EL (cell line): ENCODE measurements at places on chromosomes 6 and 20.

GRCh38 chr6:42368181-42368580 lies 83.5 kb downstream of the TRERF1 start:
- DNase-seq = no peak

- DNase-seq = no peak
Measured at GRCh38 chr6:161220346-161220745, 53.5 kb downstream of the AGPAT4 start.

- DNase-seq = no peak
Measured at GRCh38 chr6:36226438-36227047, 30.0 kb downstream of the BRPF3 start.

DNA sequence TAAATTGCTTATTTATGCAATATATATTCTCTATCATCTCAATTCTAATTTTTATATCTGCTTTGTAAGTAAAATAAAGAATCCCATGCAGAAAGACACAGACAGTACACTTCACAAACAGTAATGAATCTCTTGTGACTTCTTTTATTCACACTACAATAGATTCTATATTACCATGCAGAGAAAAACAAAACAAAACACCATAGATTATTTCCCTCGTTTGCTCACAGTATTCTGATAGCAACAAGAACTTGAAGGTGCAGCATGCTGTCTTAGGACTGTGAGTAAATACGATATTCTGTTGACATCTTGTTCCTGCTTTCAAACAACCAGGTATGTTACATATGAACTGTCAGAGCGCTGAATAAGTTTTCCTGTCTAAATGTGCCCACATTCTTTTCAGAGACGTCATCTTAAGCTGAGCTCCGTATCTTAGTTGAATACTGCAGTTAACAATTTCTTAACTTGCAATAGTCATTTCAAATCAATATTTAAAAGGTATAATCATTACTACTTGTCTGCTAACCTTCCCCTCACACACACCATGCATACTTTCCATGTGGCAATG lies 140.1 kb downstream of the BTBD9 start:
- no peak for DNase-seq

- DNase-seq = no peak
Measured at GRCh38 chr20:45965169-45966002, 6.6 kb downstream of the ZNF335 start.

DNA sequence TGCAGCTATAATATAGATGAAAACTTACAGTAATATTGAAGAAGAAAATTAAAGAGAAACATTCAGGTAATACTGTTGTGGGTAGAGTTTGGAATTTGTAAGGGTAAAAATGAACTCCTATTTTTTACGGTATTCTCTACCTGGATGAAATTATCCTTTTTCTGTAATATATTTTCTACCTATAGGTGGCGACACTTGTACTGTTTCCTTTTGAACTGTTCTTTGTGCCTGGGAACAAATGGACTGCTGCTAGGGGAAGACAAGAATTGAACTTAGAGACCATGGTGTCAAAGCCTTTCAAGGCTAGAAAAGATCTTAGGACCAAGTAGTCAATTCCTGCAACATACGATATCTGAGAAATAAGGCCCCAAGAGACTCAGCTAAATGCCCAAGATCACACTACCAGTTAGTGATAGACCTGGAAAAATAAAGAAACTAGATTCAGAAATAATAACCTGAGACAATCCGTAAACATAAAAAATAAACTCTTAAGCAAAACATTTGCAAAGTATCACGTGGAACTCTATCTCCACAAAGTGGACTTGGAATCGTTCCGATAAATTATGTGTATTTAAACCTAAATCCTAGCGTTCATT lies 383.8 kb downstream of the TFAP2A start:
- DNase-seq = peak; percentile 33

- DNase-seq = peak; percentile 86
Measured at GRCh38 chr6:10425975-10426780, 11.3 kb upstream of the TFAP2A start.

- no peak for DNase-seq
Measured at GRCh38 chr6:61909486-61909885, 376.5 kb downstream of the KHDRBS2 start.

DNA sequence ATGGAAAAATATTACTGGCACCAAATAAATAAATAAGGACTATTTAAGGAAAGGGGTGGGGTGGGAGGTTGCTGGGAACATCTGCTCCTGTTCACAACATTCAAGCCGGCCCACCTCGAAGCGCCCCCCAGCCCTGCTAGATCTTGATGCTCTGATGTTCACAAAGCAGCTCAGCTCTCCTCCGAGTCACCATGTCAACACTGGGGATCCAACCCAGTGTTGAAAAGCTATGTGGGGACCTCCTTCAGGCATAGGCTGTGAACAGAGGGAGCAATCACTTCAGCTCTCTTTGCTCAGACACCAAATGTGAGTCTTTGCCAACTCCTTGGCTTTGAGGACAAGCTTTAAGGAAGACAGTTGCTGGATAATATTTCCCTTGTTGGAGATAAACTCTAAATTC lies 176.8 kb upstream of the NT5E start:
- DNase-seq = no peak

GRCh38 chr20:41063442-41063841 lies 34.8 kb downstream of the TOP1 start:
- DNase-seq = no peak

DNA sequence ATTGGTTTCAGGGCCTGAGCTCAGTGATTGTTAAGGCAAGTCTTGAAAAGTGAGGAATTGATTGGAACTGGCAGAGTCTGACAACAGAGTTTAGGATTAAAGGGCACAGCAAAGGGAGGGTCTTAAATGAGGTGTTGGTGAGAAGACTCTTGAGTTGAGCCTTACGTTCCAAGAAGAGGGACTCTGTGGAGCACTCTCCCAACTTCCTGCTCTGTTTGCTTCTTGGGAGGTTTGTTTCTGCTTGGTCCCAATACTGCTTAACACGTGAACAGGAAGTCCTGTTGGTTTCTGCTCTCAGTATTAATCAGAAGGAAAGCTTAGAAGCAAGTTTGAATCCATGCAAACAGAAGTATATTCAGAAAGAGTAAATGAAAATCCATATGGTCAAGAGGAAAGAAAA lies 15.6 kb upstream of the SYNDIG1 start:
- no peak for DNase-seq

DNA sequence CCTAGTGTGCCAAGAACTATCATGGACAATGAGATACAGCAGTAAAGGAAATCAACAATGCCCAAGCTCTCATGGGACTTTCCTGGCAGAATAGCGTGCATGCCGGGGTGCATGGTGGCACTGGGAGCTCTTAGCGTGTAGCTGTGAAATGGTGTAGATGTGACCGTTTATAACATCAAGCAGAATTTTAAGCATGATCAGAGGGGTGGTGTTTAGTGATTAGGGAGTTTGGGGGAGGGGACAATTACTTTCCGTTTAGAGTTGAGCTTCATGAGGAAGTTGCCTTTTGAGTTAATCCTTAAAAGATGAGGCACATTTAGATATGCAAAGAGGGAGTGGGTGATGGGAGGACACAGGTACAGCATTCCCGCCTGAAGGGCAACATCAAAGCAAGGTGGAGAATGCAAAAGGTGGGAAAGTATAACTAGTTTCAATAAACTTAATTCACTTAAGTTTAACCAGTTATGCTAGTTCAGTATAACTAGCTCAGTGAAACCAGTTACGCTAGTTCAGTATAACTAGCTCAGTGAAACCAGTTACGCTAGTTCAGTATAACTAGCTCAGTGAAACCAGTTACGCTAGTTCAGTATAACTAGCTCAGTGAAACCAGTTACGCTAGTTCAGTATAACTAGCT lies 661.6 kb downstream of the QKI start:
- DNase-seq = no peak

DNA sequence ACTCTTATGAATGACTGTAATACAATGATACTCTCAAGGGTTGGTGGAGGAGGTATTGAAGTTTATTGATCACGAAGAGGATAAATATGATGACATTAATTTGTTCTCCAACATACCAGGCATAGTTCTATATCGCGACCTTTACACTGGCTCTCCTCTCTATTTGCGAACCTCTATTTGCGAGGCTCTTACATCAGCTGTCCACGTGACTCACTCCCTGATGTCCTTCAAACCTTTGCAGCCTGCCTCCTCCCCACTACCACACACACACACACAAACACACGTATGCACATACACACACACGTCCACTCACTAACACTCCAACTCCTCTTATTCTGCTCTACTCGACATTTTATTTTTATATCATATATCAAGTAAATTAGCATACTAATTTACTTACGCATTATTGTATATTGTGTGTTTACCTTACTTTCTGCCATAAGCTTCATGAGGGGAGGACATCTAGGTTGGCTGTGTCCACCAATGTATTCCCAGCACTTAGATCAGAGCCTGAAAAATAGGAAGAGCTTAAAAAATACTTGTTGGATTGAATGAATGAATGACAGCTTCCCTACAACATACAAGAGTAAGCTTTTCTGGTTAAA lies 53.3 kb upstream of the TNFRSF21 start:
- no peak for DNase-seq

DNA sequence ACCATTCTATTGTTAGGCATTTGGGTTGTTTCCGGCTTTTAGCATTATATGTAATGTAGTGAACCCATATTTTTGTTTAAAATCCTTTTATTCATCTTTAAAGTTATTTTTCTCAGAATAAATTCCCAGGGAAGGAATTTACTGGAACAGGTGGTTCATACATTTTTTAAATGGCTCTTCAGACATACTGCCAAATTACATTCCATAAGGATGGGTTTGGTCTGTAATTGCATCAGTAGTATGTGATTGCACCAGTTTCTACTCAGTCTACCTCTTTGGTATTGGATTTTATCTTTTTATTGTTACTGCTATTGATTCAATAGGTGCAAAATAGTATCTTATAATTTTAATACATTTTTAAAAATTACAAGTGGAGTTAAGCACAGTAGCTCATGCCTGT lies 27.2 kb downstream of the BRPF3 start:
- DNase-seq = no peak

- DNase-seq = no peak
Measured at GRCh38 chr6:160949531-160949930, 42.0 kb upstream of the MAP3K4 start.

DNA sequence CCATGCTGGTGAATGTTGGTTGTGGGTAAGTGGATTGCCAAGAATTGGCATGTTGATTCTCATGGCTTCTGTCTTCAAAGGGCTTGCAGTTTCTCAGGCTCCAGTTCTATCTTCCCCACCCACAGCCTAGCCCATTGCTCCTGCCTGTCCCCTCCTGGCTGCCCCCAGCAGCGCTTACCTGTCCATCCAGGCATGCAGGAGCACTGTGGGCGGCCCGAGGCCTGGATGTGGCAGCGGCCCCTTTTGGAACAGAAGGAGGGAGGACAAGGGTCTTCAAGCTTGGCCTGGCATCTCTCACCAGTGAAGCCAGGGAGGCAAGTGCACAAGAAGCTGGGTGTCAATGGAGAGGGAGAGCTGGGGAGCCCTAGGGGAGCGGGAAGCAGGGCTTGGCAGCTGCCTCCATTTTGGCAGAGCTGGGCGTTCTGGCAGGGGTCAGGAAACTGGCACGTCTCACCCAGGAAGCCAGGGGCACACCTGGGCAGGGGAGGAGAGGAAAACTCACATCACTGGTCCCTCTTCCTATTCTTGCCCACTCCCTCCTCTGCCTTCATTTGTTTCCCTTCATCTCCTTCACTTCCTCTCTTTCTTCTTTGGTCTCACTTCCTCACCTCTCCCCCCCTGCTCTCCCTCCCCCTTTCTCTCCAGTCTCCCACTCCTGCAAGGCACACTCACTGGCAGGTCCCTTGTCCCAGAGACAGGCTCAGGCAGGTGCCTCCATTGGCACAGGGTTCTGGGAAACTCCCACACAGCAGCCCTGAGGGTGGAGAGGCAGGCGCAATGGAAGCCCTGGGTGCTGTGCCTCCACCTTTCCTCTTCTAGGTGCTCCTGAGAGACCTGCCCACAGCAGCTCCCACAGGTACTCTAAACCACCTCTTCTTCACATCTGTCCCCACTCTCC lies 1.3 kb downstream of the NOTCH4 start:
- no peak for DNase-seq

DNA sequence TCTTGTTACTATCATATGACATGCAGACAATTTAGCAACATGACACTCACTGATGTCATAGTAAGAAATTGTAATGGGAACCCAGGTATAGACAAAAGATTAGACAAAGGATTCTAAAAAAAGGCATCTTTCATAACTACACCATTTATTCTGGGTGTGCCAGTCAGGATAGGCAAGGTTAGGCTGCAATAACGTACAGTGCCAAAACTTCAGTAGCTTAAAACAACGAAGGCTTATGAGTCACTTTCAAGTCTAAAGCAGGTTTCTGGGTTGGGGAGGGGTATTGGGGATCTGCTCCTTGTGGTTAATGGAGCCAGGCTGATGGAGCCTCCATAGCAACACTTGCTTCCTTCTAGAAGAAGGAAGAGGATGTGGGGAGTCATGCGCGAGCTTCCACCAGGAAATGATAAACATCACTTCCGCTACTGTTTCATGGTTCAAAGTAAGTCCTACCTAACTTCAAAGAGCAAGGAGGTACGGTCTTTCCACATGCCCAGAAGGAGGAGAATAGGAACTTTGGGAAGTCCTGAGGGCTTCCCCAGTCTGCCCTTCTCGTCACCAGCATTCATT lies 2.0 kb upstream of the GTSF1L start:
- no peak for DNase-seq

GRCh38 chr6:104908031-104908887 lies 48.5 kb upstream of the HACE1 start:
- DNase-seq = peak; percentile 72

GRCh38 chr6:79250107-79250514 lies 15.6 kb upstream of the HMGN3 start:
- no peak for DNase-seq

DNA sequence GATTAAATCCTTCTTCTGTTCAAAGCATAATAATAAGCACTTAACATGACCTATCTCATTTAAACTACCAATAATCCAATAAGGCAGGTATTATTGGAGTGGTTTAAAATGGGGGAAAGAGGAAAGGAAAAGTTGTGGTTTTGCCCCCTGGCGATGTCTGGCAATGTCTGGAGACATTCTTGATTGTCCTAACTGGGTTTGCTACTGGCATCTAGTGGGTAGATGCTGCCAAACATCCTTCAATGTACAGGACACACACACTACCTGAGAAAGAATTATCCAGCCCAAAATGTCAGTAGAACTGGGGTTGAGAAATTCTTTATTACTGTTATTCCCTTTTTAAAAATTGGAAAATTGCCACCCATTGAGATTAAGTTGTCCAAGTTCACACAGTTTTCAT lies 25.2 kb upstream of the SRSF6 start:
- no peak for DNase-seq

GRCh38 chr6:119517428-119517827 lies 167.9 kb upstream of the MAN1A1 start:
- DNase-seq = no peak

- DNase-seq = peak; percentile 31
Measured at GRCh38 chr6:3489027-3489757, 32.3 kb upstream of the SLC22A23 start.

- DNase-seq = peak; percentile 100
Measured at GRCh38 chr6:14001329-14002012, 76.7 kb downstream of the RNF182 start.

DNA sequence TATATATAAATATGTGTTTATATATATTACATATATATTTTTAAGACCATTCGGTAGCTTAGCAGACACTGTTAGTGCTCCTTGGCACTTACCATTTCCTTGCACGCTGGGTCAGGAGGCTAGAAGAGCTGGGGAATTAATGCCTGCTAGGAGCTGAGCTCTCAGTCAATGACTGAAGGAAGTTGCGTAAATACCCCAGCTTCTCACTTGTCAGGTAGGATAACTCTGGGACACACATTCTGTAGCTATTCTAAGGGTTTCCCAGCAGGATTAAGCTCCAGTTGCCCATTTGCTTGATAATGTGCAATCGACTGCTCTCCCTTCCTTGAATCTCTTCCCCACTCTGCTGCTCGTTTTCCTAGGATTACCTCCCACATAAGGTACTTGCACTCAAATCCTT lies 15.7 kb upstream of the DNAAF9 start:
- DNase-seq = no peak

- no peak for DNase-seq
Measured at GRCh38 chr20:58421497-58421850, 32.4 kb downstream of the VAPB start.
